ENCODE measurements at places on chromosomes 7 and 10.

DNA sequence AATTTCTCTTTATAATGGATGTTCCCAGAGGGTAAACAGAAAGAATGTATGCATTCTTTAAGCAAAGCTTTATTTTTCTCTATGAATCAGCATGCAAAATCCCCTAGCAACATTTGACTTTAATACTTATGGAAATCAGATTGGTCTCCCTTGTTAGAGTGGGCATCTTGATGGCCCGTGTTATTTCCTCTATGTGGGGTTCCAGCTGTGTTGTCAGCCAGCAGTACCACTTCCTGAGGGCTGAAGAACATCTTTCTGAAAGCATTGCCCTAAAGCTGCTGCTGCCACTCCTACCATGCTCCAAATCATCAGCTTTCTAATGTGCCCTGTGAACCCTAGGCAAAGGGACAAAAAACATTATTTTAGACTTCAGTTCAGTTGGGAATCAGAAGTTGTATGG, 70.4 kb upstream of the HECTD2 start:
- no peak for DNase-seq

GRCh38 chr7:30149640-30150272, 15.0 kb downstream of the MTURN start:
- no peak for DNase-seq

- DNase-seq = no peak
Observed at GRCh38 chr7:1558841-1559625, 3.0 kb upstream of the TMEM184A start.

DNA sequence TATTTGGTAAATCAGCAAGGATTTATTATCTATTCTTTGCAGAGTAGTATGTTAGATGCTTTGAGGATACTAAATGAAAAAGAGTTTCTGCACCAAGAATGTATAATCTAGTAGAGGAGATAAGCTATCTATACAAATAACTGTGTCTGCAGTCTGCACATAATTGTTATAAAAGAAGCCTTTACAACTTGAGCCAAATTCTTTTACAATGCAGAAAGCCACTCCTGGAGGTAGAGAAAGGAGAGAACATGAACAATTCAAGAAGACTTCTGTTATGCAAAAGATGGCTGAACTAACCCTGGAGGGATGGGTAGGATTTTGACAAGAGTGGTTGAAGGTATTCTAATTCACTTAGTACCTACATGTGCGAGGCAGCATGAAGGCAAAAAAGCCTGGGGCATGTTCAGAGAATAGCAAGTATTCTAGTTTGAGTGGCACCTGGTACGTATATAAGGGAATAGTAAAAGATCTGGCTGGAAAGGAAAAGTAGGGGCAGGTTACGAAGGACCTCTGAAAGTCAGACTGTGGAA, 251.1 kb upstream of the KAT6B start:
- DNase-seq = no peak

- DNase-seq = peak; percentile 65
Observed at GRCh38 chr7:74061840-74062539, 21.6 kb upstream of the LIMK1 start.

DNA sequence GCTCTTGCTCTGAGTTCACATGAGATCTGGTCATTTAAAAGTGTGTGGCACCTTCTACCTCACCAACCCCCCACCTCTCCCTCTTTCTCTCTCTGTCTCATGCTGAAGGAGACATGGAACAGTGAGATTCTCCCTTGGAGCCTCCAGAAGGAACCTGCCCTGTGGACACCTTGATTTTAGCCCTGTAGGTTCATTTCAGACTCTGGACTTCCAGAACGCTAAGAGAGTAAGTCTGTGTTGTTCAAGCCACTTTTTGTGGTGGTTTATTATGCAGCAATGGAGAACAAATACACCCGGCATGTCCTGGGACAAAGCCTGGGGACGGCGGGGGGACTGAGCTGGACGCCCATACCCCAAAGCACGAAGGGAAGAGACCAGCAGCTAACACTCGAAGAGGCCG, 20.7 kb upstream of the GIMAP8 start:
- no peak for DNase-seq

GRCh38 chr7:139471740-139472353, 11.6 kb downstream of the KLRG2 start:
- no peak for DNase-seq

DNA sequence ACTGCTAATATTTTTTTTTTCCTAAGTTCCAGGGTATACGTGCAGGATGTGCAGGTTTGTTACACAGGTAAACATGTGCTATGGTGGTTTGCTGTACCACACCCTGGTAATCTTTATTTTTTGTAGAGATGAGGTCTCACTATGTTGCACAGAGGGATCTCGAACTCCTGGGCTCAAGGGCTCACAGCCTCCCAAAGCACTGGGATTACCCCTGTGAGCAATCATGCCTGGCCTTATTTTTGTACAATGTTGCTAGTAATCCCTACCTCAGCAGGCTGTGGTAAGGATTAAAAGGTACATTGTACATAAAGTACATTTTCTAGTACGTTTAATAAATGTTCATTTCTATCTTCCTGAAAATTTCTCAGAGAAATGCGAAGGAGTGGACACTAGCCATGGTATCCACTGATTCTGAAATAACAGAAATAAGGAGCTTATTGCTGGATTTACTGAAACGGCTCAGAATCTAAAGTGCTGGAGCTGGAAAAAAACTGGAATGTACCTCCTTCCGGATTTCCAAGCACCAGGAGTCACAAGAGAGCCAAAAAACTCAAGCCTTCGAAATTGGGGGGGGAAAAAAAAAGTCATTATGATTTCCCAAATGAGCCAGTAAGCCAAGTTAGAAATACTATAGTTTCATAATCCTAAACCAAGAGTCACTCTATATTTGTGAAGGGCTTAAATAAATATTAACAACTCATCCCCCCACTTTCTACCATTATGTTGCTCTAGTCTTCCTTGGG, 69.6 kb downstream of the NT5C2 start:
- no peak for DNase-seq

- DNase-seq = no peak
Observed at GRCh38 chr10:50216894-50217293, 34.4 kb downstream of the ASAH2 start.

GRCh38 chr7:155734445-155734809, 77.8 kb downstream of the SHH start:
- DNase-seq = no peak

DNA sequence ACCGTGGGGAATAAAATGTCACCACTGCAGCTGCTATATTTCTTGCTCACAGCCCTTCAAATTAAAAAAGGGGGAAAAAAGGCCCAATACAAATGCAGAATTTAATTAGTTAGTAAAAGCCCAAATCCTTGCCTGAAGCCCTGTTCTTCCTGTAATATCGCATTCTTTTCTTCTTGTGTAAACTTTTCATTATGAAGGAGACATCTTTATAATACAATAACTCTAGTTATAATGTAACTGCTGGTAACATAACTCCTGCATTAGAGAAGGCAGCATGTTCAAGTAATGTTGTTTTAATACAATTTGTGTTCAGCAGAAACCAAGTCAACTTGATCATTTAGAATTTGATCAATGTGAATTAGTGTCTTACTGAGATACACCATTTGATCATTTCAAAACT, 250.9 kb downstream of the CHCHD3 start:
- no peak for DNase-seq

Measured in SW 1271 (cell line).